ENCODE measurements at places on chromosomes 12 and 14.

DNA sequence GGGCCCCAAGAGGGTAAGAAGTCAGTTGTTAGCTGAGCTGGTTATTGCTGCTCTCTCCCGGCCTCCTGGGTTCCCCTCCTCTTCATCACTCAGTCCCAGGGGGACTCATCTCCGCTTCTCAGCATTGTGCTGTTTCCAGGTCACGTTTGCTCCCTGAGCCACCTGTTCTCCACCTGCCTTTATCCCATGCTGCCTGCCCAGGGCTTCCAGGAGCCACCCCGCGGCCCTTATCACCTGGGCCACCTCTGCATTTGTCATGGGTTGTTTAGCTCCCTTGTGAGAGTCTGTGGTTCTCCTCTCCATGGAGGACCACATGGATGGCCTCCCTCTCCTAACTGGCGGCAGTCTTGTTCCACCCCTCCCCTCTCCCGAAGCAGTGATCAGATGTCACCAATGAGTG lies 36.0 kb downstream of the SYNDIG1L start:
- no peak for DNase-seq

DNA sequence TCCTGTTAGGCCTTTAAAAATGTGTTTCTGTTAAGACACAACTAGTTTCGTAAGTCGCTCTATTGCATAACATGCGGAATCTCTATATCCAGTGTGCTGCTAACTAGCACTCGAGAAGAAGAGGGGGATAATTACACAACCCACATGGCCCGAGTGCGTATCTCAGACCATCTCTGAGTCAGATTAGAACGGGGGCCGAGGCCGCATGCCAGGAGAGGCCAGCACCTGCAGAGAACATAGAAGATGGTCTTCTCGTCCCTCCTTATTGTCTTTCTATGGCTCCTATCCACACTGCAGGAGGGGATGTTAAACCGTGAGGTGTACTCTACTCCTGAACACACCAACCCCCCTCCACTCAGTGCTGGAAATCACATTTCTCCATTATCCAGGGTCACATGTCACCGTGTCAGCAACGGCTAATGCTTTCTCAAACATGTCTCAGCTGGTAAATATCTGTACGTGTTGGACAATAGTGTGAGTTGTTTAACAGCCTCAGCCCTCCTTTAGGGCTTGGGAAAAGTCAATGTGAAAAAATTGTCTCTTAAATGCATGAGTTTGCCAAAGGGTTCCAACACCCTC lies 56.3 kb downstream of the CCDC88C start:
- no peak for DNase-seq

GRCh38 chr12:54407183-54407905 lies 11.7 kb downstream of the ITGA5 start:
- no peak for DNase-seq

DNA sequence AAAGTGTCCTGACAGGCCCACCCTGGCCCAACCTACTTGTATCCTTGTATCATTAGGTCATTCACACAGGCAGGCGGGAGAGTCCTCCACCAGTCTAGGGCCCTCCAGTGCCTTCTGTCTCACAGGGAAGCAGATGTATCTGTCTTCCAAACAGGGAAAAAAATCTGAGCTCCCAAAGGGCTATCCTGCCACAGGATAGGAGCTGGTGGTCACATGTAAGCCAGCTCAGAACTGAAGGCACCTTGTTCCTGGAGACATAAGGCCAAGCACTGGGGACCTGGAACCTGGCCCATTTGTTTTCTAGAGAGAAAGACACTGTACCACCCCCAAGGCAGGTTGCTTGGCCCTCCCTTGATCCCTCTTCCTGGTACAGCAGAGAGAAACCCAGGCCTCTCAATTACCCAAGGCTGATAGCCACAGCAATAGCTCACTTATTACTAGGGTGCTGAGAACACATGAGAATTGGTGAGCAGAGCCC lies 19.4 kb upstream of the PLEKHH1 start:
- DNase-seq: no peak

DNA sequence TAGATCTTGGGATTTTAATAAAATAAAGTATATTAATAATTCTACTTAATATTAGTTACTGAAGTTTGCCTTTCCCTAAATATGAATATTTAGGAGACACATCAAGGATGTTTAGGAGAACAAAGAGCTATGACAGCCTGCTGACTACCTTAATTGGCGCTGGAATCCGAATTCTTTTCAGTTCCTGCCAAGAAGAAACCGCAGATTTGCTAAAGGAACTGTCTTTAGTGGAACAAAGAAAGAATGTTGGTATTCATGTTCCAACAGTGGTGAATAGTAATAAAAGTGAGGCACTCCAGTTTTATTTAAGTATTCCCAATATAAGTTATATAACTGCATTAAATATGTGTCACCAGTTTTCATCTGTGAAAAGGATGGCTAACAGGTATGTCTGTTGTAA lies 54.5 kb downstream of the MIS18BP1 start:
- no peak for DNase-seq

- no peak for DNase-seq
Measured at GRCh38 chr12:553216-554000, 93.7 kb downstream of the B4GALNT3 start.

GRCh38 chr12:67651132-67651695 lies 2.7 kb downstream of the DYRK2 start:
- no peak for DNase-seq

All from activated CD8-positive, alpha-beta memory T cell treated with anti-CD3 and anti-CD28 coated beads for 1 hour (primary cell).